M059J (cell line): ENCODE measurements at places on chromosomes 2 and 18. TPM values are rescaled to one million over a fixed set of nuclear protein-coding genes. Genes with fewer than 3 reads are reported as not detected.

Gene HNRNPA3
- total RNA-seq, result 28.6 and 61.6 TPM in 2 replicates

- DNase-seq, result no peak
Measured at GRCh38 chr2:133682347-133682746, 114.1 kb upstream of the NCKAP5 start.

DNA sequence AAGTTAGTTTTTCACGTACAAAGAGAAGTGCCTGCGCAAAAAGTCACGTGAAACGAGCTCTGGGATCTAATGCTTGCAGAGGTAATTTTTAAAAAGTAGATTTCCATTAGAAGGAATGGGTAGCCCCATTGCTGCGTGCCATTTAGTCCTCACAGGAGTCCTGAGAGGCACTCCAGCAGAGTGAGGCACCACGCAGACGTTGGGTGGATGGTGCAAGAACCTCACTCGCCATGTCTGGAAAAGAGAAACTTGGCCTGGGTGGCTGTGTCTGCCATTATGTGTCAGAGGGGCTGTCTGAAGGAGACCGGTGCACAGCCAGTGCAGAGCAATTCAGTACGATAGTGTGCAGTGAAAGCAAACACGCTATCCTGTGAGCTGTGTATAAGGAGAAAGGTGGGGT, 1.8 kb upstream of the HDAC4 start:
- no peak for DNase-seq

GRCh38 chr2:36577884-36578283, 20.1 kb downstream of the FEZ2 start:
- no peak for DNase-seq

DNA sequence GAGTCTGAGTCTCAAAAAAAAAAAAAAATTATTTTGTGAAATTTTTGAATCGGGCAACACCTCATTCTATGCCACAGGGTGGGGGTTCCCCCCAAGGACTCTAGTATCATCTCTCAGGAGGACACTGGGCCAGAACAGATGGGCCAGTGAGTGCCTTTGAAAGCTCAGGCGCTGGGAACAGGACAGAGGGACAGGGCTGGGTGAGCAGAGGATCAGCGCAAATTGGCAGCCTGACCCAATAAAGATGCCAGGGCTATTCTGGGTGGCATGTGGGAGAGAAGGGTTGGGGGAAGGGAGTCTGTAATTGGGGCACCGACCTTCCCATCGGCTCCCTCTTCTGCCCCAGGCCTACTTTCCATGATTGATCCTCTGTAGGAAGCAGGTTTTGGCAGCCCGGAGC, 44.0 kb downstream of the KIF3C start:
- DNase-seq, result no peak

Gene PSMA8
- total RNA-seq, result 0.15 TPM in 1 of 2 replicates, not detected in the other
